Dermis microvascular lymphatic vessel endothelial cell (primary cell): ENCODE measurements at places on chromosomes 3 and 15. TPM values are rescaled to one million over a fixed set of nuclear protein-coding genes. Genes with fewer than 3 reads are reported as not detected.

GRCh38 chr15:60966316-60966715 is 262.8 kb downstream of the RORA start:
- DNase-seq = no peak

Gene ARNT2
- total RNA-seq = under 0.01 and 0.13 TPM in 2 replicates

DNA sequence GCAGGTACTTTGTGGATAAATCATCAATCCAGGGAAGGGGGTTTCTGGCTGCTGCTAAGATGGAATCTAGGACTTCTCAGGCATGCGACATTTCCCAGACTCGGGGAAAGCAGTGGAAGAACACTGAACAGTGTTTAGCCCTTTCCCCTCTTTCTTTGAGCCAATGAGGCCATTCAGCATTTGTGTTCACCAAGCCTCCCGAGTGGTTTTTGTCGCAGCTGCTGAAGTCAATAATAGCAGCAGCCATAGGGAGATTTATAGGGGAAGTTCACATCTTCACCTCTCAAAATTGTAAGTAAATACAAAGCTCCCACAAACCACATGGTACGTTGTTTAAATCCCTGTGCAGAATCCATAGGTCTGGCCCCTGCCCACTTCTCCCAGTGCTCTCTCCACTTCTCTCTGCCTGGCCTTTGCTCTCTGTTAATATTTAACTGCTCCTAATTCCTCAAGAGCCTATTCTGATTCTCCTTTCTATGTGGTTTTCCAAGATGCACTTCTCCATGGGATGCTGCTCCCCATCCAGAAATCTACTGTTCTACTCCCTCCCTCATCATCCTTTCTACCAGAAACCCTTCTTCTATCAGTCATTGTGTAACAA is 230.7 kb downstream of the SHQ1 start:
- no peak for DNase-seq

Gene TICRR
- 1.5 and 2.7 TPM in 2 replicates for total RNA-seq

Gene GOLGA6D
- total RNA-seq = not detected in 2 replicates

GRCh38 chr15:57251941-57252340 is 124.4 kb upstream of the CGNL1 start:
- DNase-seq = no peak

Gene BRK1
- total RNA-seq = 127 and 138 TPM in 2 replicates

Gene PLA2G4D
- total RNA-seq = not detected in 2 replicates

- DNase-seq = no peak
Measured at GRCh38 chr3:66066963-66067617, 28.4 kb upstream of the MAGI1 start.

- DNase-seq = no peak
Measured at GRCh38 chr3:167033866-167034265, 346.2 kb downstream of the ZBBX start.

Gene IP6K1
- 41.1 and 60.8 TPM in 2 replicates for total RNA-seq

GRCh38 chr15:89095073-89095472 is 6.8 kb downstream of the ABHD2 start:
- no peak for DNase-seq

Gene ANKRD63
- not detected in 2 replicates for total RNA-seq

- no peak for DNase-seq
Measured at GRCh38 chr3:190322604-190323245, 479 bp upstream of the CLDN1 start.

- DNase-seq = no peak
Measured at GRCh38 chr3:195348426-195349115, 77.6 kb upstream of the XXYLT1 start.

- no peak for DNase-seq
Measured at GRCh38 chr3:105747060-105747541, 121.7 kb downstream of the CBLB start.

GRCh38 chr3:189699885-189700284 is 68.7 kb downstream of the TP63 start:
- no peak for DNase-seq

DNA sequence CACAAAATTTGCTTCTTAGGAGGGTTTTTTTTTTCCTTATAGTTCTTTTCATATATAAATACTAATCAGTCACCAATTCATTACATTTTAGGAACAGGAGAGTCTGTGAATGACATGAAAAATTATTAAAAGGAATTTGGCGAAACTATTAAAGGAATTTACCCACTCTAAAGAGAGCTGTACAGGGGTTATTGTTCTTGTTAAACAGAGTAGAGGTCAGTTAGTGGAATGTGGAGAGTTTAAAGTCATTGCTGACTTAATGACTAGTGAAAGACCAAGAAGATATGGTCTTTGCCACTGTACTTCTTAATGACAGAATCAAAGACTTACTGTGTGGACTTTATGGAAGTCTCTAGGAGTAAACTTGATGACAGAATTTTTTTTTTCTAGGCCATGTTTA is 333.6 kb upstream of the C2CD4B start:
- no peak for DNase-seq

Gene CHDH
- 0.25 and 0.26 TPM in 2 replicates for total RNA-seq

- DNase-seq = no peak
Measured at GRCh38 chr15:27254801-27255200, 283.8 kb downstream of the GABRG3 start.

GRCh38 chr3:105944276-105944675 is 75.5 kb upstream of the CBLB start:
- no peak for DNase-seq

DNA sequence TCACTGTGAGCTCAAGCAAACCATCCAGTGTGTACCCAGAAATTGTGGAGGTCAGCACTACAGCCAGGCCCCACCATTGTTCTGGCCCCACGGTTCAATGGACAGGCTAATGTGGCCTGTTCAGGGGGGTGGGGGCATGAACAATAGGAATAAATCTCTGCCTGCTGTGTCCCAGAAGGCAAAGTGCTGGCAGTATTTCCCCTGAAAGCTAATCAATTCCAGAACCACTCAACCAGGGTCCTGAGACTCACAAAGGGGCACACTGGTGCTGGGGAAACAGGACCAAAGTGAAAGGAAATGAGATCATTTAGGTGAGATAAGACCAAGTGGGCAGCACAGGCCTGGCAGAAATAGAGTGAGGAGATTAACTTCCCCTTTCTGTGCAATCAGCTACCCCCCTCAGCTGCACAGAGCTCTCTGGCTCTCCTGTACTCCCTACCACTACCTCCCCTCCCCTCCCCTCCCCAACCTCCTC is 11.5 kb downstream of the CRYGS start:
- DNase-seq = no peak

DNA sequence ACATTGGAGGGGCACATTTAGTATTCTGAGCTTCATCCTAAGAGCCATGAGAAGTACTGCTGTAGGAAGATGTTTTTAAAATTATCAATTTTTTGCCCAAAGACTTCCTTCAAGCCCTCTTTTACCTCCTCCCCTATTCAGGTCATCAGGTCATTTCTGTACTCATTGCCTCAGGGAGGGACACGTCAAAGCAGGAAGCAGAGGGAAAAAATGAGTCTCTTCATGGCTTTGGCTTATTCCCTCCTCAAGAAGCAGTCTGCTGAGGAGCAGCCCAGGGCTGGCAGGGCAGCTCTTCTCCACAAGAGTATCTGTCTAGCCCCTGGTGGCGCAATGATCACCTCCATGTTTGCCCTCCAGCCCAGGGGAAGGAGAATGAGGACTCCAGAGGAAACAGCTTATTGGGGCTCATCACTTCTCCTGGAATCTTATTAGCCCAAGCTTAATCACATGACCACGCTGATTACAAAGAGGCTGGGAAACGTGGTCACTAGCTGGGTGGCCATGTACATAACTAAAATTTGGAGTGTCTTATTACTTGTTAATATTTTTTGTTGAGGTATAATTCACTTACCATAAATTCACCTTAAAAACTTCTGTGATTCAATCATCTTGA is 44.2 kb upstream of the GATA2 start:
- DNase-seq = no peak

Gene SLC9A9
- total RNA-seq = 3.9 and 12.3 TPM in 2 replicates

- DNase-seq = no peak
Measured at GRCh38 chr15:74778599-74778970, 3.3 kb upstream of the CSK start.

Gene LAMB2
- total RNA-seq = 657 and 1,145 TPM in 2 replicates

Gene GABRR3
- not detected in 2 replicates for total RNA-seq
